GM10248 (cell line): ENCODE measurements at places on chromosomes 2 and 18.

DNA sequence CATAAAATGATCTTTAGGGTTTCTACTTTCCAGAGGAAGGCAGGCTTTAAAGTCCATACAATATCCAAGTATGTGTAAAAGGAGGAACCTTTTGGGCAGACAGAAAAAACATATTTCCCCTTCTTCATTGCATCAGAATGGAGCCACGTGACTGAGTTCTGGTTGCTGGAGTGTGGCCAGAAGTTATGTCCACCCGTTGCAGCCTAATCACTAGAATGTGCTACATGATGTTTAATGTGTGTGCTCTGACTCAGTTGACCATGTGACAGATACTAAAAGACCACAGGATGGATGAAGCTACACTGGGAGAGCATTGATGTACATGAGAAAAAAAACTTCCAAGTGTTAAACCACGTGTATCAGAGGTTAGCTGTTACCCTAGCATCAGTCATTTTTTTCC, 460.9 kb downstream of the RIT2 start:
- no peak for DNase-seq

DNA sequence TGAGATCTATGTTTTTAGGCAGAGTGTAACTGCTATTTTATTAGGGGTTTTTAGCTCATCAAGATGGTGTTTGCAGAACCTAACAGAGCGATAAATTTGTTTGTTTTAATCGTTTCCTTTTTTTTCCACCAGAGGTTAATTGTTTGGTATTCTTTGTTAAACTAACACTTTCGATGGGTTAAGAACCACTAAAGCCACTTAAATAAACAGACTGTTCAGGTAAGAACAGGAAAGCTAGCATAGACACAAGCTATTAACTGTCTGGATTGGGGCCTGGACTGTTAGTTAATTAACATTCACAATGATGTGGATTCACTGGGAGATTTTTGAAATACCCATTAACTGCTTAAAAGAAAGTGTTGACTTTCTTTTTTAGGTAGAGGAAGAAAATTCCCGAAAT, 209.0 kb upstream of the COPS8 start:
- no peak for DNase-seq

- DNase-seq = no peak
These were observed 20.1 kb upstream of the REEP1 start for GRCh38 chr2:86357392-86357963.

DNA sequence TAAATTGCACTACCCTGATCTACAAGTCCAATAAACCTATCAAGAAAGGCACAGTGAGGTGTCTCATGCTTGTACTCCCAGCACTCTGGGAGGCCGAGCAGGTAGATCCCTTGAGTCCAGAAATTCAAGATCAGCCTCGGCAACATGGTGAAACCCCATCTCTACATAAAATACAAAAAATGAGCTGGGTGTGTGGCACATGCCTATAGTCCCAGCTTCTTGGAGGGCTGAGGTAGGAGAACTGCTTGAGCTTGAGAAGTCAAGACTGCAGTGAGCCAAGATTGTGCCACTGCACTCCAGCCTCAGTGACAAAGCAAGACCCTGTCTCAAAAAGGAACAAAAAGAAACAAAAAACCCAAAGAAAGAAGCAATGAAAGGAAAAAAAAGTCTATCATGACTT, 58.9 kb downstream of the ROCK2 start:
- no peak for DNase-seq

DNA sequence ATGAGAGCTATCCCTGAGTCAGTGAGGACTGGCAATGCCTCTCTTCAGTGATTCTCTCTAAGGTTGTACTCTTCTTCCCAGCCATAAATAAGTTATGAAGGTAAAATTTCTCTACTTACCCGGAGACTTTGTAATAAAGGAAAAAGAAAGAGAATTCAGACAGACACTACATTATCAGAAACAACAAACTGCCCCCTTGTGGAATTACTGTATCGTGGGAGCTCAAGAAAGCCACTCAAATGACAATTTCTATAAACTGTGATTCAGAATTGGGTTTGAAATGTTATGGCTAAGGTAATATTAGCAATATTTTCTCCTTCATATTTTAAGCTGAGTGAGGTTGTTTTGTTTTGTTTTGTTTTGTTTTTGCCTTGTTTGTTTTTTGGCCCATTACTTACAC, 155.8 kb upstream of the TANK start:
- DNase-seq = no peak

- DNase-seq = no peak
These were observed 67.3 kb downstream of the NCKAP5 start for GRCh38 chr2:133500917-133501316.
